ENCODE measurements at places on chromosomes 5 and 9.

GRCh38 chr5:33153372-33153771 lies 287.4 kb upstream of the TARS1 start:
- no peak for DNase-seq

GRCh38 chr9:80948066-80948465 lies 741.3 kb downstream of the TLE1 start:
- no peak for DNase-seq

DNA sequence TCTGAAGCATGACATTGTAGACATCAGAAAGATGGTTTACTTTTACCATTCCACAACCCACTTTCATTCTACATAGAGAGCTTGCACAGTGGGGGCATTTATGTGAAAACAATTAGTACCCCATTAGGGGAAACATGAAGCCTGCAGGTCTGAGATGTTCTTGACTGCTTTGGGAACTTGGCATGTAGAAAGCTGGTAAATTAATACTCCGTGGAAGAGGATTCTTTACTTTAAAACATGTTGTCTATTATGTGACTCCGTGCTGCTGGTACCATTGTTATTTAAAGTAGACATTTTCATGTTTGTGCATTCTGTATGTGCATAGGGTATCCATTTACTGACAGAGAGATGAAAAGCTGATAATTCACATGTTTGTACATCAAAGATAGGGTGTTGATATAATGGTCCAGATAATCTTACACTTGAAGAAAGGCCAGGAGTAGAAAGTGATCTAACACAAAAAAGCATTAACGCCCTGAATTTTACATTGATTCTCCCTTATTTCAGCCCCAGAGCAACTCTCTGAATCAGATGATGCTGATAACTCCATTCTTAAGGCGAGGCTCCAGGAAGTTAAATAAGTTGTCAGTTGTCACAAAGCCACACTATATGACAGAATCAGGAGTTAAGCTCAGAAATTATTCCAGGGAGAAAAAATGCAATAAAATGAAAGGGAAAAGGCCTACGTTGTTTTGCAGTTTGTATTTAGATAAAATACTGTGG lies 50.1 kb upstream of the CD180 start:
- no peak for DNase-seq

GRCh38 chr5:370959-371810 lies 49.7 kb downstream of the AHRR start:
- no peak for DNase-seq

DNA sequence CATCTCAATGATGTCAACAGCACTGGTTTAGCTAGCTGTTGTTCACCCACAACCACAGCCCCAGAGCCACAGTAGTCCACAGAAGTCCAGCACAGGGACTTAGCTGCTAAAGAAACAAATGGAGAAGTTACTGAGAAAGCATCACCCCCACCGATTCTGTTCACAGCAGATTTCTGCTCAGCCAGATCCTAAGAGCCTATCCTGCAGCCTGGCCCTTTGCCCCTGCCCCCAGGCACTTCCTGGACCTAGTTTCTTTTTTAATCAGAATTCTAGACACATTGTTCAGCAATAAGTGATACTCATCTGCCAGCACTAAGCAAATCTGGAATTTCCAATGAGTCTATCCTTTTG lies 7.4 kb downstream of the B4GALT1 start:
- DNase-seq = peak; percentile 73
